Left ventricle myocardium superior (tissue), 1 donor: ENCODE measurements at places on chromosomes 7 and 10. TPM values are rescaled to one million over a fixed set of nuclear protein-coding genes. Genes with fewer than 3 reads are reported as not detected.

DNA sequence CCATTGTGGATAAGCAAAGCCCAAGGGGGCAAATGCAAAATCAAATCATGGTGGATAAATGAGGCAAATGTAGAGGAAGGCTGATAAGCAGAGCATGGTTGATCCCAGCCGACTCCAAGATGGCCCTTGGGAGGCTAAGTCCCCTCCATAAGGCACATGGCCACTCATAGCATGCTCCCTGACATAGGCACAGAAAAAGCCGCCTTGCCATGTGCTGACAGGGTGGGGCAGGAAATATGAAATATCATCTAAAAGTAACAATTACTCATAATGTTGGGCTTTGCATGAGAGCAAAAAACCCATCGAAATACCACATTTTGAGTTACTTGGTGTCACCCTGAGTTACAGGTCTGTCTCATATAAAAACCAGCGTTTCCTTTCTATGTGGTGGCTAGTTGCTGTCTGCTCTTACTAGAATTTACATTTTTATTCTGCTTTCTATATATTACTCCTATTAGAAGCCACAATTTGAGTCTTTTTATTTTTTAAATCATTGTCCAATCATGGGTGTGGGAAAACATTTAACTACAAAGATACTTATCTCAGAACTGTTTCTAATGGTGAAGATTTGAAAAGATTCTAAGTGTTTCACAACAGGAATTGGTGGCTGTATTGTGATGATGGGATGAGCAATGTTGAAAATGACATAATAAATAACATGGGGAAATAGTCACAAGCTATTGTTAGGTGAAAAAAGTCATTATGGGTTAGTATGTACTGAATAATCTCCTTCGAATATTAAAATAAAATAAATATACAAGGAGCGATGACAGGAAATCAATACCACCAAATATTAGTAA is 102.7 kb downstream of the CUBN start:
- DNase-seq: no peak

GRCh38 chr10:128416231-128416630 is 290.0 kb upstream of the MKI67 start:
- DNase-seq: no peak

CCSER2 gene
- total RNA-seq: 163 TPM

- DNase-seq: no peak
These were observed 19.5 kb upstream of the CARD11 start for GRCh38 chr7:3063016-3063753.

DNA sequence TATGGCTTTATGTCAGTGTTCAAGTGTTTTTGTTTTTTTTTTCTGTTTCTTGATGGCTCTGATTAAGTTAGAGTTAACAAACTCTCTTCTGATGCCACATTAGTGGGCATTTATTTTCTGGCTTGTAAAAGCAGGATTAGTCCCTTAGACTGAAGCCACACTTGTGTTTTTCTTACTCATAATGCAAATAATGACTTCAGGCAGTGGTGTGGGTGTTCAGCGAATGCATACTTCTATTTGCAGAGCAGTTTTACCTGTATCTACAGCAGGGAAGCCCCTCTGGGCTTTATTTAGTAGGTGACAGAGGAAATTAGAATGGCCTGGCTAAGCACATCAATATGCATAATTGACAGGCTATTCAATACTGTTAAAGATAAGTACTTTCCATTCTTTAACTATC is 79.9 kb downstream of the CNNM2 start:
- DNase-seq: no peak

DNA sequence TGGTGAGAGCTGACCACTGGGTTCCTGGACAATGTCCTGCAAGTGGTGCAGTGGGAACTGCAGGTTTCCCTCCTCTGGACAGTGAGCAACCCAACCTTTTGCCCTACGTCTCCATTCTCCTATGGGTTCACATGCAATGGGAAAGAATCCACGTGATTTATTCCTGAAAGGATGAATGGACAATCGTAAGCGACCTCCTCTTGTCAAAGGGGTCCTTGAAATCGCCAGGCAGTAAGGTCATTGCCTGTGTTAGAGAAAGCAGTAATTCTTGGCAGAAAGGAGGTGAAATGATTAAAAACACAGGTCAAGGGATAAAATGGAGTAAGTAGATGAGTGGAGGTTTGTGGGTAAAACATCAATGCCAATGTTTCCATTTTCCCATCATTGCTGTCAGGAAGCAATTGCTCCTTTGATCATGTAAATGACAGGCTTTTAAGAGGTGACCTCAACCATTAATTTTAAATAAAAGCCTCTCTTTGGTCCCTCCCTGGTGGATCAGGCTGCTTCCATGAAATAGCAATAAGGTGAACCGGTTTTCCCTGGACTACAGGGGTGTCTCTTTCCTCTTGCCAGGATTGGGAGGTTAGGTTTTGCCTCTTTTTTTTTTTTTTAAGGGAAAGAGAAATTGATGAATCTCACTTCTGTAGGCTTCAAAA is 330.0 kb upstream of the PRKCQ start:
- no peak for DNase-seq

GRCh38 chr7:158572000-158572828 is 15.4 kb downstream of the PTPRN2 start:
- no peak for DNase-seq

ORC5 gene
- total RNA-seq: 7.7 TPM

- DNase-seq: no peak
These were observed 28.4 kb downstream of the CPXM2 start for GRCh38 chr10:123863183-123863575.

GRCh38 chr10:49050906-49051305 is 64.4 kb downstream of the VSTM4 start:
- DNase-seq: no peak

- no peak for DNase-seq
These were observed 168.7 kb downstream of the CELF2 start for GRCh38 chr10:11186374-11186773.

DNA sequence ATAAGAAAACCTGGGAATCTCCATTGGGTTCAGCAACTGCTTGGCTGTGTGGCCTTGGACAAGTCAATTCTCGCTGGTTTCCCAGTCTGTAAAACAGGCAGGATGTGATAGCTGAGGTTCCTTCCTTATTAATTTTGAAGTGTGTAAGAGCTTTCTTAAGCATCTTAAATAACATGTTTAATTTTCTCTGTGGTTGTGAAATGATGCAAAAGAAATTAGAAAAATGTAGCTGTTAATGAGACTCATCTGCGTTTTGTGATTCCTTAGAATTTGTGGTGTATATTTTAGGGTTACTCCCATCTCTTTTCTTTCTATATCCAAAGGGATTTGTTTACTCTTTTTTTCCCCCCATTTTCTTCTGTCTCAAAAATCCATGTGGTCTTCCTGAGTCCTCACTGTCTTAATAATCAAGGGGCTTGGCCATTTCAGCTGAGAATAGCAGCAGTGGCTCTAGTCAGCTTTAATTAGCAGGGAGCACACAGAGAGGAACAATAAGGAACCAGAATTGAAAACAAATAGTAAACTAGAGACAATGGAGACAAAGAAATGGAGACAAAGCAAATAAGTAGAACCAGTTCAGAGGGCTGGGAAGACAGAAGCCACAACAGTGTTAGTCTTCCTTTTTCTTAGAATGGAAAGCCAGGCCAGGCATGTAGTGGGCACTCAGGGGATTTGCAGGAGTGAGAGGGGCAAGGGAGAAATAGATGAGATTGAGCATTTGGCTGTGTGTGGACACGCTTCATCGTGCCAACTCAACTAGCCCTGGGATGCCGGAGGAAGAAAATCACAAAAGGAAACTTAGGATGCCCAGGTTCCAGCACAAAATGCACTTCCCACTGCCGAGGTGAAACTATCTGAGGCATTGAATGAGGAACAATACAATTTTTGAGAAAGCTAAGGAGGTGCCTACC is 93.9 kb downstream of the CHN2 start:
- DNase-seq: no peak

DNA sequence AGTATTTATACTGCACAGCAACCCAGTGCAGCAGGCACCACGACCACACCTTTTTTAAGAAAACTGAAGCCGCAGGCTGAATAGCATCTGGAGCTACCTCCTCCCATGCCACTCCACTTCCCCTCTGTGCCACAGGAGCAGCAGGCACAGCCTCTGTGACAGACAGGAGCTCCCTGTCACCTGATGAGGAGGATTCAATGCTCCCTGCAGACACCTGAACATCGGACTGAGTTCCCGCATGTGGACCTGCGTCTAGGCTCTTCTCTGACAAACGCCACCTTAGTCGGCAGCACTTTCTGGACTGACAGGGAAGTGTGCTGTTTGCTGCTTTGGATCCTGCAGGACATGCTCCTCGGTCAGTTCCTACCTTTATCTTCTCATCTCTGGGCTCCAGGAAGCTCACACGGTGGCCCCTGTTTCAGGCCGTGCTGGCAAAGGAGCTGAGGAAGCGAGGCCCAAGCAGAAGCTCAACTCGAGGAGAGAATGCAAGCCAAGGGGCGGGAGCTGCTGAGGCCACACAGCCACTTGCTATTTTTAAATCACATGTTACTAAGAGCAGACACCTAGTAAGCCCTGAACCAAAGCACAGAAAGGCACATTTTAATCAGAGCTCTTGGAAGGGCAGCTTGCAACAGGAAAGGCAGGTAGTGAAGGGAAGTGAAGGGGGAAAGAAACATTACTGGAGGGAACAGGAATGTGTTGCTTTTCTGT is 56.6 kb downstream of the VOPP1 start:
- peak; percentile 57 for DNase-seq

DNA sequence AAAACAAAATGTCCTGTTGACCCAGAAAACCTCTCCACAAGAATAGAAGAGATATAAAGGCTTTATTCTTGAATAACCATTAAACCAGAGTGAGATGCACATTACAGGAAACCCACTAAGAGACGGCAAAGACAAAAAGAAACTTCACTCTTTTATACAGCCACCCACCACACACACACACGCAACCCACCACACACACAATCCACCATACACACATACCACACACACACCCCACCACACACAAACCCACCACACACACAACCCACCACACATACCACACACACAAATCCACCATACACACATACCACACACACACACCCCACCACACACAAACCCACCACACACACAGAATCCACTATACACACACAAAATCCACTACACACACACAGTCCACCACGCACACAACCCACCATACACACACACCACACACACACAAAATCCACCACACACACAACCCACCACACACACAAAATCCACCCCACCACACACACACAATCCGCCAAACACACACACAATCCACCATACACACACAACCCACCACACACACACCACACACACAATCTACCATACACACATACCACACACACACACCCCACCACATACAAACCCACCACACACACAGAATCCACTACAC is 9.5 kb upstream of the REPIN1 start:
- DNase-seq: no peak

CCDC172 gene
- total RNA-seq: not detected

GRCh38 chr7:41508755-41509154 is 194.1 kb downstream of the INHBA start:
- DNase-seq: no peak

DNA sequence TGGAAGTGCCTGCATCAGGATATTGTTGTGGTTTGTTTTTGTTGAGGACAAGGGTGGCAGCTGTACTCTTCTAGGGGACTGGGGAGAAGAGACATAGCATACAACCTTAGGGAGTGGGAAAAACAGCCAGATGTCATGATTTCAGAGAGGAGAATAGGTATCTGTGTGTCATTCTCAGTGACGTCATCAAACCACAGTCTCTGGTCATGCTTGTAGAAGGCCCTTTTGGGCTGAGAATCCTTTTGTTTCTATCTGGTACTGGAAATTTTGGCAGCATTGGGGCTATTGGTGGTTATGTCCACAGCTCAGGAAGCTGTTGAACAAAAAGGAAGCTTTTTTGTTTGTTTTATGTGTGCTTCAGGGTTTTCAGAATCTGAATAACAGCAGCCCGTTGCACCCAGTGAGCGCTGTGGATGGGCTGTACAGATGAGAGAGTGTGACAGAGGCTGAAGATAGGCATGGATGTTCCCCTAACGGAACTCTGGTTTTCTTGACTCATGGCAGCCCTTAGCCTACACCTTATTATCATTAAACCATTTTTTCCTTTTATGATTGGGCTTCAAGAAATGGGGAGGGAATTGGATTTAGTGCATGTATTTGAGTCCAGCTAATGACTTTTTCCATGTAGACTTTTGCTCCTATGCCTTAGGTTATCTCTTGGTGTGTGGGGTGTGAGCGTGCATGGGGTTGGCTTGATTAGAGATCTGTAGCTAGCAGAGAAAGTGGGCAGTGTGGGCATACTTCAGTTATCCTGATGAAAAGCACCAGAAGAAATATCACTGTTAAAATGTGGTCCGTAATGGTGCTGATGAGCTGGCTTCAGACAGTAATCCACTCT is 65.7 kb downstream of the SND1 start:
- DNase-seq: no peak

AKR1C4 gene
- total RNA-seq: not detected

- DNase-seq: no peak
These were observed 27.5 kb downstream of the LRGUK start for GRCh38 chr7:134154581-134155130.

DNA sequence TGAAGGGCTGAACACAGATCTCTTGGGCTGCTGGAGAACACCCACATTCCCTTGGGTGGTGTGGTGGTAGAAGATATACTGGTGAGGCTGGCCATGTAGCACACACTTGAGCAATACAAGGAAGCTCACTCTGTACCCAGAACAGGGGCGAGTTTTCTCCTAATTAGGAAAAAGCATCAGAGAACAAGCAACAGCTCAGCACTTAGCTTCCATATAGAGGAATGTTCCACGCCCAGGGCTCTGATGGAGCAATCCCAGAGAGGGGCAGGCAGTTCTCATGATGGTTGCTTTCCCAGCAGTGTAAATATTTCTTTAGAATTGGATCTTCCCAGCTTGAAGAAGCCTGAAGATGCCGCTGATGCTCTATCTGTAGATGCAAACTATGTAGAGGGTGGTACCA is 21.0 kb upstream of the PNLIP start:
- no peak for DNase-seq

FRMPD2 gene
- total RNA-seq: not detected

DNA sequence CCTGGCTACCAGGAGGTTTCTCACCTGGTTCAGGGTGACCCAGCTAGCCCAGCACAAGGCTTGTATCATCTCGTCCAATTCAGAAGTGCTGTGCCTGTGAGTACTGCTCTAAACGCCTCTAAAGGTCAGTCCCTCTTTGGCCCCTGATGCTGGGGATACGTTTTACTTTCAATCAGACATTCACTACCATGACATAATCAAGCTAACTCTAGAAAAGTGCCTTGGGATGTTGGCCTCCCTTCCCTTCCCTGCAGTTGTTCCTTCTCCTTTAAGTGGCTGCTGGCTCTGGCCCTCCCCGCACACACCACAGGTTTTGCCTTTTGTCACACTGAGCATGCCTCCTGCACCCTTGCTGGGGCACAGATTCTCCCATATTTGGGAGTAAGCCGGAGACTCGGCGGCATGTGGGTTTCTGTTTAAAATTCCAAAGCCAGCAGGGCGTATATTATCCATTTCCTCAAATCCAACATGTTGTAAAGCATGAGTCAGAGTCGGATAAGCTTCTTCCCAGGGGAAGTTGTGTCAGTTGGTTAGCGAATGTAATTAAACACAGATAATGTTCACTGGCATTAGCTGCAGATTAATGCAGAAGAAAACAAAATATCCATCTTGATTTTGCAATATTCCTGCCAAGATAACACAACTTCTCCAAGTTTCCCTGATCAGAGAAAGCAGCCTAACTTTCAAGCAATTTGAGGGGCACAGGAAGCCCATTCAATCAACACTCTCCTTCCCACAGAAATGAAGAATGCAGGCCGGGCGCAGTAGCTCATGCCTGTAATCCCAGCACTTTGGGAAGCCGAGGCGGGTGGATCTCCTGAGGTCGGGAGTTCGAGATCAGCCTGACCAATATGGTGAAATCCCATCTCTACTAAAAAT is 31.8 kb upstream of the VCL start:
- peak; percentile 78 for DNase-seq

TAS2R4 gene
- total RNA-seq: 0.20 TPM
